ENCODE measurements at places on chromosomes 3 and 15.

- no peak for DNase-seq
Observed at GRCh38 chr3:123678108-123678511, 93.3 kb upstream of the HACD2 start.

DNA sequence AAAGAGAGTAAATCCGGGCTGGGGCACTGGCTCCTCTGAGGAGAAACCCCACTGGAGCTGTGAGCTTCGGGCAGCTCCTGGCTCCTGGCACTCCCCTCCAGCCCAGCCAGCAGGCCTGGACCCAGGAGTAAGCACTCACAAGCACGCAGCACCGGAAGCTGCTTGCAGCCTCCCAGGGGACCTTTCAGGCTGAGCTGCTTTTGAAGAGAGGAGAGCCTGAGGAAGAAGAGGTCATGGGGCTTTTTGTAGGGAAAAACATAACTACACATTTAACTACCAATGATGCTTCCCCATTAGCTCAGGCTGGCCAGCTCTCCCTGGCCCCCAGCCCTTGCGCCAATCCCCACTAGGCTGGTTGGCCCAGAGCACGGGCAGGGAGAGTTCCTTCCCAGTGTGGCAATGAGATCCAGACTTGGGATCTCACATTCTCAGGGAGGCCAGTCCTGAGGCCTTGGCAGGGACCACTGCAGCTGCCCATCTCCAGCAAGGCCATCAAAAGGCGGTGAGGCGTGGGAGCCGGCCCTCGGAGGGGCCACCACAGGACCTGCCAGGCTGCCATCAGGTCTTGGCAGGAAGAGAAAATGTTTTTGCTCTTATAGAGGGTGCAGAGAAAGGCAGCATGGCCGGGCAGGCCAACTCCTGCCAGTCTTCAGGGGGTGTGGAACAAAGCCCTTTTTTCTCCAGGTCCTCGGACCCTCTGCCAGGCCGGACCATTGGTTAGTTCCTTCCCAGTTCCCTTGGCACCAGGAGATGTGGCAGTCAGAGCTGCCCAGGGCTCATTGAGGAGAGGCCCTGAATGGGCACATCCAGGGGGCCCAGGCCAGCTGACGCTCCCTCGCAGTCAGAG is 41.5 kb upstream of the MFGE8 start:
- no peak for DNase-seq

- DNase-seq = no peak
Observed at GRCh38 chr3:179729086-179729485, 76.2 kb downstream of the USP13 start.

DNA sequence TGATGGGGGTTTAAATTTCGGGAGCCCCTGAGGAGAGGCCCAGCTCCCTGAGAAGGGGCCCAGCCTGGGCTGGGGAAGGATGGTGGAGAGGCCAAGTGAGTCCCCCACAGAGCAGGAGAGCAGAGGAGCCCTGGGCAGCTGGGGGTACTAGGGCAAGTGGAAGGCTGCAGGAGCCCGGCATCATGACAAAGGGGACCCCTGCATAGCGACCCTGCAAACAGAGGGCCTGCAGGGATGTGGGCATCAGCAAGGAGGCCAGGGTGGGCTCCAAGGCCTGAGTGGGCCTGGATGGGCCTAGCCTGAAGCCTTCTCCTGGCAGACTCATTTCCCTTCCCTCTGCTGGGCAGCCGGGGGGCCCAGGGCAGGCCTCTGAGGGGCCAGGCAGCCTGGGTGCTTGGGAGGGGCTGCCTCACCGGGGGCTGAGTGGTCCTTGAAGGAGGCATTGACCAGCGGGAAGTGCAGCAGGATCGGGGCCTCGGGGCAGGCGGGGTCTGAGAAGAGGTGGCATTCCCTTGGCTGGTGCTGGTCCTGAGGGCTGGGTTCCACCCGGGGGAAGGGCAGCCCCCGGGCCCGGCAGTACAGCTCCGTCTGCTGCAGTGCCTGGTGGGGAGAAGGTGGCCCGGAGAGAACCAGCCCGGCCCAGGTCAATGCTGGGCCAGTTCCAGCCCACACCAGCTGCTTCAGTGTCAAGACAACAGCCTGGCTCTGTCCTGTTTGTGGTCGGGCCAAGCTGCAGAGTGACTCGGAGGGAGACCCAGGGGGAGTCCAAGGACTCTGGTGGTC is 24.7 kb downstream of the PLA2G4D start:
- DNase-seq = no peak

DNA sequence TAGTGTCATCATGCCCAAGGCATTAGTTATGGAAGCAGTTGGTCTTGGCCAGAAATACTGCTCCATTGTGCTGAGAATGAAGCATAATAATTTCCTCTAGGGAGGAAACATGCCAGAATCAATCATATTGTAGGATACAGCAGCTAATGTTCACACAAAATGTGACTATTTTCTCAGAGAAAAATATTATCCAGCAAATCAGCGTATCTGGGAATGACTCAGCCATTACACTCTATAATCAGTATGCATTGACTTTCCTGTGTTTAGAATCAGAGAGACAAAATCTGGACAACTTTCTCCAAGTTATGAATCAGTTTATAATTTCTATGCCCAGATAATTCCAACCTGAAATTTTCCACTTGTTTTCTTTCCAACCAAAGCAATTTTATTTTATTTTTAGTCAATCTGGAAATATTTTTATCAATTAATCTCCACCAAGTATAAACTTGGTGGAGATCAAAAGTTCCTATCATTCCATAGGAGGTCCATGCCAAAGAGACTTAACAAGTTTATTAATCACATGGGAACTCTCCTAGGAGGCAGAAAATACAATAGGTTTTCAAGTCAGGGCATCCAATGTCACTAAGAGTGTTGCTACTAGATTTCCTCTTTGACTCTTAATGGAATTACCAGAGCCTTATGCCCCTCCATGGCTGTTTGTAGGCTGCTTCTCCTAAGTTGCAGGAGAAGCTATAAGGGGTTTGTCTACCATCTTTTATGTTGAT is 36.4 kb downstream of the SUCNR1 start:
- no peak for DNase-seq

DNA sequence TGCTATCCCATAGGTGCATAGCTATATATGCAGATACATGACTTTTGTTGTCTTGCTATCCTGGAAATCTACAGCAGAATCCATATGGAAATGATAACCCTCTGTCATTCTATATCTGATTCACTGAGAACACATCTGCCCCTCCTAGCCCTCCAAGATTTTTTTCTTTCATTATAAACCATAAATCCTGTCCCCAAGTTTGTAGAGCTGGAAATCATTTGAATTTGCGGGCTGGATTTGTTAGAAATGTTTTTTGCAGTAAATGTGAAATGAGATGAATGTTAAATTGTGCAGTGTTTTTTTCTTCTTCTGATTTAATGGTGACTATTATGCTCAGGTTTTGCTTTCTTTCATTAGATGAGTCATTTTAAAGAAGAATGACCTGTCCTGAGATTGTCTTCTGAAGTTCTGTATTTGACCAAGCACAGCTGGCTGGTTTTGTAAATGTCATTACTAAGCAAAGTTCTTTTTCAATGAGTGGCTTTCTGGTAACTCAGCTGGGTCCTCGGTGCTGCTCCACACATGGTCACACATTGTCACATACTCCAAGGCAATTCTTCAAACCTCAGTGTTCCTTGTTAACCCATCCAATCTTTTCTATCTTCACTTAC is 25.3 kb upstream of the ABHD17C start:
- DNase-seq = no peak

GRCh38 chr15:88401996-88402656 is 65.1 kb downstream of the MRPL46 start:
- no peak for DNase-seq

DNA sequence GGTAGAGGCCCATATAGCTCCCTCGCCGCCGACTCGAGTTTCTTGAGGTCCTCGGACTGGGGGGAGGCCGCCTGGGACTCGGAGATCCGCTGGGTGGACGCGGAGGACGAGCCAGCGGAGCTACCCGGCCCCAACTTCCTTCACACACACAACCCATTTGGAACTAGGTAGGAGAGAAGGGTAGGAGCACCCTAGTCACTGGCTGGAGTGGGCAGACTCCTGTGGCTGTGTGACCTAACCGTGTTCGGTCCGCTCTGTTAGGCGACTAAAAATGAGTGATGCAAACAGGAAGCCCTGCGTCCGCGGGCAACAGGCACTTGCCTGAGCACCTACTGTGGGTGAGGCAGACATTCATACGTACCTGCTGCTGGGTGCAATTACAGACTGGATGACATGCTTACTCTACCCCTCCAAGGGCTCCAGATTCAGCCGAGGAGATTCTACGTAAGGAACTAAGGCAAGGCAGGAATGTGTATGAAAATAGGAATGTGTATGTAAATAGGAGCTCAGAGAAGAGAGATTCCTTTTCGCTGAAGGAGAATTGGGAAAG is 4.6 kb upstream of the SIN3A start:
- DNase-seq = peak; percentile 59

GRCh38 chr15:69897471-69898237 is 200.1 kb downstream of the TLE3 start:
- DNase-seq = no peak

GRCh38 chr3:42756681-42757213 is 16.3 kb downstream of the CCDC13 start:
- no peak for DNase-seq

DNA sequence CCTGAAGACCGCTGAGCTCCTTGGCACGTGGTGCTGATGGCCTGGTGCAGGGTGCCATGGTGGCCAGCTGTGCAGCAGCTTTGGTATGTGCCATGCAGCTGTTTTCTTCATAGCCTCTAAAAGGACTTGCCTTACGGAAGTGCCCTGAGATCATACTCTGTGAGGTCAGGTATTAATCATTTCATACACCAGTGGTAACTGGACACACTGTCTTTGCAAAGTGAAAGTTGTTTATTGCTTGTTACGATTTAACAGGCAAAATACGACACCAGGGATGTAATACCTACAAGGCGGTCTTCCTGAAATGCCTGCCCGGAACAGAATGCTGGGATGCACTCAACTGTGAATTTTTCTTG is 184.6 kb downstream of the ATP10A start:
- no peak for DNase-seq

- no peak for DNase-seq
Observed at GRCh38 chr15:85545185-85545584, 164.8 kb downstream of the AKAP13 start.

GRCh38 chr3:180290300-180290699 is 253.6 kb upstream of the PEX5L start:
- no peak for DNase-seq

- DNase-seq = peak; percentile 44
Observed at GRCh38 chr3:158845765-158846350, 44.0 kb downstream of the MFSD1 start.

- DNase-seq = no peak
Observed at GRCh38 chr3:108271626-108272025, 24.7 kb upstream of the HHLA2 start.

DNA sequence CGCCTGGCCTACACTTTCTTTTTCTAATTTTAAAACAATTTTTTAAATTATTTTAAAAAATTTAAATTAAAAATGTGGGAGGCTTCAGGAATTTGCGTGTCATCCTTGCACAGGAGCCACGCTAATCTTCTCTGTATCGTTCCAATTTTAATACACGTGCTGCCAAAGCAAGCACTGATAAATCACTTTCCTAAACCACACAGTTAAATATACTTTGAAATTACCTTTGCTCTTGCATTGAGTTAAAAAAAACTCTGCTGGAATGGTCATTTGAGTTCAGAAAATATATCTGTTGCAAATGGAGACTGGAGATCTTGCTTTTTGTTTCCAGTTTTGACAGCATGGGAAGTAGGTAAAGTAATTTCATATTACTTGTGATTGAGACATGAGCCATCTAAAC is 23.6 kb downstream of the GATM start:
- no peak for DNase-seq

DNA sequence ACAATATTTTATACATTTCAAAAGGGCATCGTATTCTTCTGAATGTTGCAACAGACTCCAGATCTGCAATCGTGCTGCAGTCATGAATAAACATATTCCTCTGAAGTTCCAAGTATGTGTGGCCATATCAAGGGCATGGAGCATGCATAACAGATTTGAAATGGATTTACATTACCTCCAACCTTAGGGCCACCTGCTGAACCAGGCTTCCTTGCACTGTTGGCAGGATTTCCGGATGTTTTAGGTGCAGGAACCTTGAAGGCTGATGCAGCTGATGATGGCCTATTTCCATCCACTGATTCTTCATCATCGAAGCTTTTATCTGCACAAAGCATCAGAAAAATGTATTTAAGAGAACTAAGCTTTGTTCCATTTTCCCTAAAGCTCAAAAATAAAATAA is 73.5 kb downstream of the CLASP2 start:
- DNase-seq = no peak

DNA sequence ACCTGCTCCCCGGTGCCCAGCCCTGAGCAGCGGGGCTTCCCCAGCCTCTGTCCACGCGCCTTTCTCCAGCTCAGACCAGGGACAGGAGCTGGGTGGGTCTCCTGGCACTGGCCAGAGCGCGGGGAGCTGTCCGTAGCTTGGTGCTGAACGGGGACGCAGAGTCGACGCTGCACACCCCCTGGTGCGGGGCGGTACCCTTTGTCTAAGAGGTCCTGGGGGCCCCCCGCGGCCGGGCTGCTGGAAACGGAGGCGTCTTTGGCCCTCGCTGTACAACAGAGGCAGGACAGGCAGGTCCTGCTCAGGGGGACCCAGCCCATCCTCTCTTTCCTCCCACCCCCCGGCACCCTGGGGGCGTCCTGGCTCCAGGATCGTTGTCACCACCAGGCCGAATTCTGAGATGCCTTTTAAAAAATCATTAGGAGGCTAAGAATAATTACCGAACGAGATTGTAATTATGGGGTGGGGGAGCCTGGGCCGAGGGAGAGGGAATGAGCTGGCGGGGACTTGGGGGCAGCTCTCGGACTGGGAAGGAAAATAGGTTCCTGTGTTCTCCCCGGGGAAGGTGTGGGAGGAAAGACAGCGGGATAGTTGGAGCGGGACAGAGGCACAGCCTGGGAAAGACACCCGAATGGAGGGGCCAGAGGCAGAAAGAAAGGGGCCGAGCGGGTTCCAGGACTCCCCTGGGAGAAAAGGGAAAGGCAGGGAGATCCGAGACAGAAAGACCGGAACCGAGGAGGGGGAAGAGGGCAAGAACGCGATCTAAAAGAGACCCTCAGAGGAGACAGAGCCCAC is 4.1 kb upstream of the SKOR1 start:
- no peak for DNase-seq

DNA sequence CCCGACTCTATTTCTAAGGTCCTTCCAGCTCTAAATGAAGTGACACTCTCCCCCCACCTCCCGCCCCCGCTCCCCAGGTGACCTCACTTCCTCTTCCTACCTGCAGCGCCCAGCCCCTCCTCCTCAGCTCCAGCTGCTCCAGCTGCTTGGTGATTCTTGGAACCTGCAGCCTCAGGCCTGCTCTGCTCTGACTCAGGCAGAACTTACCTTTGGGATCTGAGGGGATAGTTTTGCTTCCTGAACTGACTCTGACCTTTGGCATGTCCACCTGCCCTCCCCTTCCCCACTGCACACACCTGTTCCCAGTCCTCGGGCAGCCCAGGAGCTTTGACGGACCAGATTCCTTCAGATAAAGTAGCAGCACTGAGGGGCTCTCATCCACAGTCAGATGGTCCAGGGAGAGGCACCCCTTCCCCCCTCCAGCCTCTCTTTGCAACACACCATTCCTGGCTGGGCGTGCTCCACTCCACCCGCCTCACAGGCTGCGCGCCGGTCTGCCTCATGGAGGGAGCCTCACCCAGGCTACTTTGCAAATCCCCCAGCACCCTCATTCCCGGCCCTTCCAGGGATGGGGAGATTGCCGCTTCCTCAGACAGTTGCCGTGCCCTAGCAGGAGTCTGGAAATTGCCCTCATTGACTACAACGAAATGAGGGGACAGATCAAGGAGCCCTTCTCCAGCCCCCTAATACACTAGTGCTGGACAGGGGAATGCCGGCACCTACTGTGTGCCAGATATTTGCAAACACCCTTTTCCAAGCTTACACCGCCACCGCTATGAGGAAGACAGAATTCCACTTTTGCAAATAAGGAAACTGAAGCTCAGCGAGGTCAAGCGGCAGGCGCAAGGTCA is 692 bp upstream of the C15orf39 start:
- DNase-seq = peak; percentile 28

- DNase-seq = no peak
Observed at GRCh38 chr3:51777985-51778384, 1.1 kb downstream of the IQCF6 start.

Measured in CD4-positive, alpha-beta T cell treated with Interleukin-12 subunit alpha and Interleukin-12 subunit beta, for 1 hour (primary cell).